Suppressor macrophage treated with lipopolysaccharide for 1 hour (primary cell): ENCODE measurements at places on chromosomes 16 and 17.

DNA sequence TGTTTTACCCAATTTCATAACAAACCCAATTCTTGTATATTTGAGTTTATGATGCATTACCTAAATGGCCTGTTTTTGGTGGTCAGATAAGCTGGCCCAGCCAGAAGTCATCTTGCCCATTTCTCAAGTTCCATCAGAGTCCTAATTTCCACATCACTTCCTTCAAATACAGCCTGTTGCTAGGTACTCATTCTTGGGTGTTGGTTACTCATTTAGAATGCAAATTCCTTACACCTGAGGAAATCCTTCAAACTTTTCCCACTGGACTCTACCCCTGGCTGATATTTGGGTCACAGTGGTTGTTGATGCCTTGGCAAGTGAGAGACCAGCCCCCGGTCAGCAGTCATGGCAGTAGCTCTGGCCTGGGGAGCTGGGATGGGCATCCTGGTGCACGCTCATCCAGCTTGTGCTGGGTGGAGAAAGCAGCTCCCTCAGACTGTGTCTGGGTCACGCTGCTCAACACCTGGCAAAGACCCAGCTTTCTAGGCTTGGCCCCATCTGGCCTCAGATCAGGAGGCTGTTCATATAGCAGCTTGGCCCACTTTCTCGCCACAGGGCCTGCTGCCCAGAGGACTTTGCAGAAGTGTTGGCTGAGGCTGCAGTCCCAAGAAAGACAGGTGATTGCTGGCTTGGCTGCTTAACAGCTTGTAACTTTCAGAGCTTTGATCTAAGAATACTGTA lies 25.8 kb downstream of the WSB1 start:
- DNase-seq: no peak

DNA sequence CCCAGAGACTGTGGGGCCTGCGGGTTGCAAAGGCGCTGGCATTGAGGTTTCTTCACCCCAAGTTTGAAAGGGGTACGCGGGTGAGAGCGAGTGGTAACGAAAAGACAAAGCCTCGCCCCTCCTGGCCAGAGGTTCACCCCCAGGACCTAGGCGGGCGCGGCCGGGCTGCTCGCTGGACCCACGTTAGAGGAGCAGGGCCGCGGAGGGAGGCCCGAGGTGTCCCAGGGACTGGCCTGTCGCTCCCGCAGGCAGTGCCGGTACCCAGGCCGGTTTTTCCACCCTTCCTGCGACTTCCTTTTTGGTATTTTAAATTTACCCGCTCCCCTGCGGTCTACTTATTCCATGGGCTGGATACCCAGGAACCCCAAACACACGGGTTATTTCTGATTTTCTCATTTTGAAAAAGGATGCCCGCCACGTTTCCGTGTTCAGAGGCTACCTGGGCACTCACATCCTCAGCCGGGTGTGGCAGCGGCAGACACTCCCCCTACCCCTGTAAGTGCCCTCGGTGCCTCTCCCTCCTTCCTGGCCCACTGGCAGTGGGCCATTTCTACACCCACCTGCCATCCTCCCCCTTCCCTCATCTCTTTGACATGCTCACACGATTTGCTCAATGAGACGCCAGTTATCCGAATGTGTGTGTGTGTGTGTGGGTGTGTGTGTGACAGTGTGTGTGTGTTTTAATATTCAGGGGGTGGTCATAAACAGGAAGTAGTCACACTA lies 1.6 kb upstream of the FOXL1 start:
- DNase-seq: no peak

- DNase-seq: no peak
These were observed 6.0 kb upstream of the MRPL38 start for GRCh38 chr17:75910699-75911098.

DNA sequence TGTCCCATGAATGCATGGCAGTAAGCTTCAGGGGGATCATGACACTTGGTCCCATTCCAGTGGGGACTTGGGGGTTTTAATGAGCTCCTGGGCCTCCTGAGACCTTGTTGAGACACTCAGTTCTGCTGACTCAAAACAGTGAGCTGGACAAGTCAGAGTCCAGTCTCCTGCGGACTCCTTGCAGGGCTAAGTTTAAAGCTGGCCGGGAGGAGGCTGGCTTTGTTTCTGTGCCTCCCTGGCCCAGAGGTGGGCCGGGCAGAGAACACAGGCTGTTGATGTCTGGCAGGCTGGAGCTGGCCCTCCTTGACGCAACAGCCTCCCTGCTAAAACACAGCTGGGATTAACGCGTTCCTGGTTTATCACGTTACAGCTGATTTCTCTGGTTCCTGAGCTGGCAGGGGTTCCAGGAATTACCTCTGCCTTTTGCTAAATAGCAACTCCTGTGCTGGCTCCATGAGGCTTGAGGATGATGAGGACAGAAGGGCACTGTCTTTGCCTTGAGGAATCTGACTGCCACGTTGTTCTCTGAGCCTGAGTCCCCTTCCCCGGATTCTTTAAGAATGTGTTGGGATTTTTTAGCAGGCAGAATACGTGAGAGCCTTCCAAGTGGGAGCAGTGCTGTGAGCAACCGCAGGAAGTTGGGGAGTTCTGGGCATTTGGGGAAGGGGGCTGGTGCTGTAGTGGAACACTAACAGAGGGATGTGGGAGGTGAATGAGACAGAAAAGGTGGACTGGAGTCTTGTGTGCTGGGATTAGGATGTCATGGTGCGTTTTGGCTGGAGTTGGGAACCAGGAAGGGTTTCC lies 2.0 kb downstream of the GPT2 start:
- no peak for DNase-seq

- no peak for DNase-seq
These were observed 8.2 kb upstream of the CRK start for GRCh38 chr17:1464186-1464585.

DNA sequence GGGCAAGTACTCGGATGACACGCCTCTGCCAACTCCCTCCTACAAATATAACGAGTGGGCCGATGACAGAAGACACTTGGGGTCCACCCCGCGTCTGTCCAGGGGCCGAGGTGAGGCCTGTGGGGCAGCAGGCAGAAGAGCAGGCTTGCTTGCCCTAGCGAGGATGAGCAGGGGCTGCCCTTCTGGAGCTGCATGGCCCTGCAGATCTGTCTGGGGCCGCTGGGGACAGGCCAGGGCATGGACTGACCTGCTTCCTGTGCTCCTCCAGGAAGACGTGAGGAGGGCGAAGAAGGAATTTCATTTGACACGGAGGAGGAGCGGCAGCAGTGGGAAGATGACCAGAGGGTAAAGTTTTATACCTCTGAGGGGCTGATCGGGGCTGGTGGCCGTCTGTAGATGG lies 5.3 kb downstream of the DHX38 start:
- DNase-seq: no peak

DNA sequence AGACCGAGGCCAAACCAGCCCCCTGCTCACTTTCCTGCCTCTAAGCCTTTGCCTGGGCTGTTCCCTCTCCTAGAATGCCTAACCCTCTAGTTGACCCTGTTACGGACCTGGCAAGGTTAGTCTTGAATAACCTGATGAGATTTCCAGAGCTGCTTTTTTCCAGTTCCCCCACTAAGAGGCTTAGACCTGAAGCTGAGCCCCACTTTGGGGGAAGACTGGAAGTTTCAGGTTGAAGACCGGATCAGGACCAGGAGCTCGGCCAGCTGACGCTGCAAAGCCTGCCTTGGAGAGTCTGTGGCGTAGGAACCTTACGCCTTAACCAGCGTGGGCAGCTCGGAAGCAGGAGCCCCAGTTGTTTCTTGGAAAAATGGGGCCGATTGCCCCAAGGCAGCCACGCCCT lies 129.8 kb downstream of the OR1D5 start:
- DNase-seq: no peak

DNA sequence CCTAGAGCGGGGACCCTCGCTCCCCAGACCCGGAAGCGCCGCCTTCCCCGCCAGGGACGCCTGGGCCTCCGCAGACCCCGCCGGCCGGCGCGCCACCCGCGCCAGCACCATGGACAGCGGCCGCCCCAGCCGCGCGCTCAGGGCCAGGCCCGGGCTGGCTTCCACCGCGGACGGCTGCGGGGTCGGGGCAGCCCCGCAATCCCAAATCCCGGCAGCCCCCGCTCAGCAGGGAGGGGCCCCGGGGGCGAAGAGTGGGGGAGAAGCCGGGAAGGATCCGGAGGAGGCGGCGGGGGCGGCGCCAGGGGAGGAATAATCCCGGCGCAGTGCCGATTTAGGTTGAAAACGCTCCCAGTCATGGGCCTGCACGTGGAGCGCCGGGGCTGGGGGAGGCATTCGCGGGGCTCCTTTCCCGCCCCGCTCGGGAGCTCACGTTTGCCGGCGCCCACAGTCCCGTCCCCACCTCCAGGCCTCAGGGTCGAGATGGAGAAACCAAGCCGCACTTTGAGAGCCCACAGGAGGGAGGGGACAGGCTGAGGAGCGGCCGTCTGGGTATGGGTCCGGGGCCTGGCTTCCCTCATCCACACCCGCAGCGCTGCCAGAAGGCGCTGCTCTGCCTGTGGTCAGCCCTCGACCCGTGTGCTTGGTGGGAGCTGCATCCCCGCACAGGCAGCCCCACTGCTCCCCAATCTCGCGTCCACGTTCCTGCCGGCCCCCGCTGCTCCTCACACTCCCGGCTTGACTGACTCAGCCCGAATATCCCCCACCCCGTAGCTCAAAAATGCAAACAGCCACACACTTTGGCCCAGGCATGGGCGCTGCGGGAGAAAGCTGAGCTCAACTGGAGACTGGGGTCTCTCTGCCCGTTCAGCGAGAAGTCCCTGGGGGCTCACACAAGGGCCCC lies 4.7 kb downstream of the FBXL16 start:
- peak; percentile 40 for DNase-seq
